Right hindlimb (tissue), 1 donor: ENCODE measurements at places on chromosomes 6 and 20.

GRCh38 chr6:34595332-34596184 lies 39.4 kb upstream of the SPDEF start:
- no peak for DNase-seq

- DNase-seq, result no peak
Observed at GRCh38 chr20:18506744-18507143, 996 bp upstream of the SEC23B start.

- DNase-seq, result no peak
Observed at GRCh38 chr6:134247231-134247833, 70.6 kb downstream of the SGK1 start.

- DNase-seq, result no peak
Observed at GRCh38 chr20:59139998-59140397, 23.6 kb upstream of the ZNF831 start.

GRCh38 chr6:54706844-54707605 lies 139.5 kb upstream of the FAM83B start:
- DNase-seq, result no peak

- DNase-seq, result peak; percentile 31
Observed at GRCh38 chr6:169250660-169251059, 3.0 kb downstream of the THBS2 start.

DNA sequence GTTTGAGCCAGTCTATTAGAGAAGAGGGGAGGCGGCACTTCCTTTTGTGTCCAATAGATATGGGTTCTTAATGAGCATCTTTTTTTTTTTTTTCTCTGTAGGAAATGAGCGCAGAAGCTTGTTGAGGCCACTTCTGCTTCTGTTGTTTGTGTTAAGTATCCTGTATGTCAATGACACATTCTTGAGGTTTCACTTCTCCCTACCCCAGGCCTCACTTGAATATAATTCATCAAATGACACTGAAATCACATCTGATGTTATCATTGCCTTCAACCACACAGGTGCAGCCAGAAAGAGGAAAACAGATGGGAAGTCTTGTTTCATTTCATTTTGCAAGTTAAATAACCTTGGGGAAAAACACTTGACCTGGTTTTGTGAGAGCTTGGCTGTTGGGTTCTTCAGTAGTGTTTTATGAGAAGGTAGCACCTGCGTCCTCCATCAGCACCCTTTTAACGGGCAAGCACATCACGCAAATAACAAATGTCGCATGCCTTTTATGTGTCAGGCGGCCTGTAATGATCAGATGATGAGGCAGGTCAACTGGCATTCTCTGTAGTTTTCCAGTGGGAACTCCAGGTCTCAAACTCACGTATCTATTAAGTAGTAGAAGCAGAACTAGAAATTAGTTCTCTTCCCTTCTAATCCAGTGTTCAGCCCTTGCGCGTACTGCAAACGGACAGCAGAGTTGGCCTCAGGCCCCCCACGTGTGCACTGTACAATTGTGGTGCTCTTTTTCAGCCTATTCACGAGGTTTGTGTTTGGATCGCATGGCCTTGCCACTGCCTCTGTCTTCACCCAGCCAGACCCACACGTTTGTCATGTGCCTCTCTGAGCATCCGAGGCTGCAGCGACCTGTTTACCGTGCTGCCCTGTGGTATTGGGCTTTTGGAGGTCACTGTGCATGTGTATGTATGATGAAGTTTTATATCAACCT lies 23.5 kb downstream of the PLEKHG1 start:
- no peak for DNase-seq

DNA sequence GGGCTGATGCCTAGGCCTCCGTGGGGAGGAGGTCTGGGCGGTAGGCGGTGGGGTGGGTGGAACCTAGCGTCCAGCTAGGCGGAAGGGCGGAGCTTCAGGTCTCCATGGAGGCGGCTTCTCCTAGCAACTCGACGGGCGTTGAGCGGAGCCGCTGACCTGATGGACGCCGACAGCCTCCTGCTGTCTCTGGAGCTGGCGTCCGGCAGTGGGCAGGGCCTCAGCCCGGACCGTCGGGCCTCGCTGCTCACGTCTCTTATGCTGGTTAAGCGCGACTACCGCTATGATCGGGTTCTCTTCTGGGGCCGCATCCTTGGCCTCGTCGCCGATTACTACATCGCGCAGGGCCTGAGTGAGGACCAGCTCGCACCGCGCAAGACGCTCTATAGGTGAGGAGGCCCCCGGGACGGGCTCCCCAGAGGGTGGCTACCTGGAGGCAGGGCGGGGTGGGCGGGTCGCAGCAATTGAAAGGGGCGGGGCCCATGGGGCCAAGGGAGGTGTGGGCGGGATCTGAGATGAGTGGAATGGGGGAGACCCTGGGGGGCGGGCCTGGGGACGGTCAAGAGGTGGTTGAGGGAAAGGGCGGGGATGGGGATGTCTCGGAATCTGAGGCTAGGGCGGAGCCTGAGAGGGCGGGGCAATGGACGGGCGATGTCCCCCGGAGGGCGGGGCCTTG lies at the start of gene RSPH9:
RSPH9 (plus strand) TSS at position 97 of the 673 bp plus-strand sequence; CDS start at position 160, 63 bp downstream.
- peak; percentile 83 for DNase-seq

- no peak for DNase-seq
Observed at GRCh38 chr6:34333858-34334257, 58.6 kb downstream of the NUDT3 start.

DNA sequence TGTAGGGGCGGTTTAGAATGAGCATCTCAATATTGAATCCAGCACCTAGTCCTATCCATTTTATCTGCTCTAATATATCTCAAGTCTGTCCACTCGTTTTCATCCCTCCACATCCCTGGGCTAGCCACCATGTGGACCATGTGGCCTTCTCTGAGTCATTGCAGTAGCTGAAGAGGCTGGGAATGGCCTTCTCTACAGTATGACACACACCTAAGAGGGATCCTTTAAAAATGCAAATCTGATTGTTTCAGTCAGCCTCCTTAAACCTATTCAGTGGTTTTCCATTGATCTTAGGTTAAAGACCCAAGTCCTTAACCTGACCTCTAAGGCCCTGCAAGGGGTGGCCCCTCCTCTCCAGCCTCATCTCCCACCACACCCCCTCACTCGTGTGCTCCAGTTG lies 9.4 kb downstream of the RING1 start:
- DNase-seq, result no peak

DNA sequence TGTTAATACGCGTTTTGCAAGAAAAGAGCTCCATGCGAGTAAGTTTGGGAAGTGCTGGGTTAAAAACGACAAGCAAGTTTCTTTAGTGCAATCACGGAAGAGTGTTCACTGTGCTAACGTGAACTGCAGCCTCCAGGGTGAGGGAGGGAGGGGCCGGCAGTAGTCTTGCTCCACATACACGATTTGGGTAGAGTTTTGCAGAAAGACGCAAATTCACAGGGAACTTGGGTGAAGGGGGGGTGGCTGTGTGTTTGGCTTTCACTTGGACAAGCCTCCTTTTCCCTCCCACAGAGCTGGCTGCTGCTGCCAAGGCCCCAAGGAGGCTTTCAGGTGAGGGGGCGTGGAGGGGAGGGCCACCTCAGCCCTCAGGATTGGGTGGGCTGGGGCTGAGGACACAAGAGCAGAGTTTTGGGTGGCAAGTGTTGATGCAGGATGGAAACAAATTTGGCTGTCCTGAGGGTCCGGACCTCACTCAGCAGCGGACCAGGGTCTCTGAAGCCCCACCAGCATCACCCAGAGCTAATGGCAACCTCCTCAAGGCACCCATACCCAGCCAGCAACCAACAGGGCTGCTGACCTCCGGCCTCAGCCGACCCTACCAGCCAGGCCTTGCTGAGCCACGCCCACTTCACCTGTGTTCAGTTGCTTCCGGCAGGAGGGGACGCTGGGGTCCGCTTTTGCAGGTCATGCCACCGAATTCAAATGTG lies 204.5 kb downstream of the ERMARD start:
- no peak for DNase-seq

DNA sequence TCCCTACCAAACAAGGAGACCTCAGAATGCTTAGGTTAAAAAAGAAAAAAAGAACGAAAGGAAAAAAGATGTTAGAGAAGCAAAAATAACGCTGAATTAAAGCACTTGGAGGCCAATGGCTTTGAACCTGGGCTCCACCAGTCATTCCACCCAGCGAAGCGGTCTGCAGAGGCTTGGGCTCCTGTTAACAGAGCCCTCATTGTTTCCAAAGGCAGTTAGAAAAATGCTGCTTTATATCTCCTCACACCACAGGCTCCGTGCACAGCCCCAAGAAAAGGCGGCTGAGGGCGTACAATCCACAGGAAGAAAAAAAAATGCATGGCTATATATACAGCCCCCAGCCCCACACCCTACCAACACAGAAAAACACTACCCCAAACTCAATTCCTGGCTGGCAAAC lies 255.9 kb downstream of the FOXC1 start:
- no peak for DNase-seq
